Esophagus squamous epithelium (tissue), 5 donors: ENCODE measurements at places on chromosomes 7 and 10.

DNA sequence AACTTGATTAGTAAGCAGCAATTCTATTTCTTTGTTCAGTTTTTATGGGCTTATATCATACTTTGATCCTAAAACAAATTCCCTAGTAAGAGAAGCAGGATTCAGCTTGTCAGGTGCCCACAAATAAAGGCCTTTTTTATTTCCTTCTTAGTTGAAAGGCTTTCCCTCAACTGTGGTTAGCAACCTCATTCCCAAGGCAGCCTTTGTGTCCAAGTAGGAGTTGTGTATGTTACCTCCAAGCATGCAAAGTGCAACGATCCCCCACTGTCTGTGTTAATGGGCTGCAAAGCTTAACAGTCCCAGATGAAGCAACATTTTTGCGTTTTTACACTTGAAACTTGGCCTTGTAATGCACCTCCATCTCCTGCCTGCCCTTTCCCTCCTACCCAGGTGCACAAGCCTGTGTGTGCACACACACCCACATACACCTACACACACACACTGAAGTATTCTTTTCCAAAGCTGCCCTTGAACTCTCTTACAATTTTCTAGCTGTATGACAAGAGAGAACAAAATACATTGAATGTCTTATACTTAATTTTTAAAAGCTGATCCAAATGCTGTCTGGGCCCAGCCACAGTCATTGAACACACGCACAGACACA lies 278.2 kb downstream of the SNX13 start:
- no peak for DNase-seq

GRCh38 chr10:68301790-68302502 lies 29.9 kb upstream of the HNRNPH3 start:
- no peak for DNase-seq

- no peak for DNase-seq
Observed at GRCh38 chr7:31290601-31291000, 49.9 kb downstream of the NEUROD6 start.

DNA sequence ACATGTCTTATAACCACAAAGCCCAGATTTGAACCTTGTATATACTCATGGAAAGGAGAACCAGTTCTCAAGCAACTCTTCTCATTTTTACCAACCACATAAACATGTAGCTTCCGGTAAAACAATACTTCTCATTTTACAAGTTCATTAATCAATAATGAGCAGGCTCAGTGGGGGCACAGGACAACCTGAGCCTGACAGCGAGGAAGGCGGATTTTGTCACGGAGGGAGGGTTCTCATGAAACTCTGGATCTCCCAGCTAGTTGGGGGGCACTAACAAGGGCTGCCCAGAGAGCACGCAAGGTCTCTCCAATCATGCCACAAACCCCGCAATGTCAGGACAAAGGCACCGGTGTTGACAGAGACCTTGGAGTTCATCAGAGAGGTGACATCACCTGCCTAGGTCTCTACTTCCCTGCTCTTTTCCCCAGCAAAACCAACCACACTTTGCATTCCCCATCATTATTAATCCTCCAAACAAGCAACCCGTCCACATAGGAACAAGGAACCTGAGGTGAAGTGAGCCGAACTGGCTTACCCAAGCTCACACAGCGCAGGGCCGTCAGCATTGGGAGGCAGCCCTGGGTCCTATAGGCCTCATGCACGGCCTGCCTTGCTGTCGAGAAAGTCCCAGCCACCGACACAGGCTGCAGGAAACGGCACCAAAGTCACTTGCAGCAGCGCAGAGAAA lies 192.1 kb upstream of the KLF14 start:
- no peak for DNase-seq

DNA sequence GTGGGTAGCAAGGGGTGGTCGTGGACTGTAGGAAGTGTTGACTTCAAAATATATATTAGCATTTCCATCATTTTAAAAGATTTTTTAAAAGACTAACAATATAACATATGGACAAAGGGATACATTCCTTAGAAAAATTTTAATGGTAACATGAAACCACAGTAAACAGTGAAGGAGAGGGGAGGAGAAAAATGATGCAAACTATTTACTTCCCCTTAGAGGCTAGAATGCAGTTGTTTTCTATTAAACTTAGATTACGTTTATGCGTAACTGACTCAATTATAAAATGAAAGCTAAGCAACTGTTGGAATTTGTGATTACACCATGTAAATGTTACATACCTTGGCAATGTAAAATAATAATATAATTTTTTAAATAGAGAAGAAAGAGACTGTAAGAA lies 41.3 kb downstream of the CALD1 start:
- DNase-seq: no peak
